ENCODE measurements at places on chromosomes 6 and 20.

- DNase-seq: no peak
These were observed 1.9 kb downstream of the EDN1 start for GRCh38 chr6:12291839-12292604.

DNA sequence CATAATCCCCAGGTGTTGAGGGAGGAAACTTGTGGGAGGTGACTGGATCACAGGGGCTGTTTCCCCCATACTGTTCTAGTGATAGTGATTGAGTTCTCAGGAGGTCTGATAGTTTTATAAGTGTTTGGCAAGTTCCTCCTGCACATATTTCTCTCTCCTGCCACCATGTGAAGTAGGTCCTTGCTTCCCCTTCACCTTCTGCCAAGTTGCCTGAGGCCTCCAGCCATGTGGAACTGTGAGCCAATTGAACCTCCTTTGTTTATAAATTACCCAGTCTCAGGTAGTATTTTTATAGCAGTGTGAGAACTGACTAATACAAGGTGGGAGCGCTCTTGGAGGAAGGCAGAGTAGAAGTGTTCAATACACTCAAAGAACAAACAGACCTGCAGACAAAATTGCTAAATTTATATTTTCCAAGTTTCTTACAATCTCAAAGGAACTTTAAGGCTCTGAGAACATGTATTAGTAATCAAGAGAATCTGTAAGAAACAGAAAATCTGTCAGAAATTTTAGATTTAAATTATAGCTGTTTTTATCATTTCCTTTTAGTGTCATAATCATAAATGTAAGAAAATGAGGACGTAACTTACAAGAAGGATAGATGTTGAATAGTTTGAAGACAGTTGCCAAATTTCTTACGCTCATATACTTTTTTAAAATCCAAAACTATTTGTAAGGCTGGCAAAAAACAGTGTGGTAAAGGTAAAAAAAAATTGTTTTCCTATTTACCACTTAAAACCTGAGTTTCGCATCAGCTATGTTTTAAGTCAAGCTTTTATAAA lies 77.7 kb downstream of the ASCC3 start:
- no peak for DNase-seq

DNA sequence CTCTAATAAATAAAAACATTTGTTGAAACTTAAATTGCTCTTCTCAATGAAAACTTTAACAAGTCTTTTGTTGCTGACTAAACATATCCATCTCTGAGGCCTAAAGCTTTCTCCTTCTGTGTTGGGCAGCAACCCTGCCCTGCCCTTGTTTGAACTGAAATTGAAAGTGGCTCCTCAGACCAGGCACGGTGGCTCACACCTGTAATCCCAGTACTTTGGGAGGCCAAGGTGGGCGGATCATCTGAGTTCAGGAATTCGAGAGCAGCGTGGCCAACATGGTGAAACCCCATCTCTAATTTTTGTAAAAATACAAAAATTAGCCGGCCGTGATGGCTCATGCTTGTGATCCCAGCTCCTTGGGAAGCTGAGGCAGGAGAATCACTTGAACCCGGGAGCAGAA lies 29.2 kb upstream of the GNRH2 start:
- no peak for DNase-seq

GRCh38 chr6:39822846-39823815 lies 31.0 kb downstream of the DAAM2 start:
- no peak for DNase-seq

- DNase-seq: no peak
These were observed 199.9 kb downstream of the DTNBP1 start for GRCh38 chr6:15462717-15463525.
